ENCODE measurements at places on chromosomes 1 and 21.

DNA sequence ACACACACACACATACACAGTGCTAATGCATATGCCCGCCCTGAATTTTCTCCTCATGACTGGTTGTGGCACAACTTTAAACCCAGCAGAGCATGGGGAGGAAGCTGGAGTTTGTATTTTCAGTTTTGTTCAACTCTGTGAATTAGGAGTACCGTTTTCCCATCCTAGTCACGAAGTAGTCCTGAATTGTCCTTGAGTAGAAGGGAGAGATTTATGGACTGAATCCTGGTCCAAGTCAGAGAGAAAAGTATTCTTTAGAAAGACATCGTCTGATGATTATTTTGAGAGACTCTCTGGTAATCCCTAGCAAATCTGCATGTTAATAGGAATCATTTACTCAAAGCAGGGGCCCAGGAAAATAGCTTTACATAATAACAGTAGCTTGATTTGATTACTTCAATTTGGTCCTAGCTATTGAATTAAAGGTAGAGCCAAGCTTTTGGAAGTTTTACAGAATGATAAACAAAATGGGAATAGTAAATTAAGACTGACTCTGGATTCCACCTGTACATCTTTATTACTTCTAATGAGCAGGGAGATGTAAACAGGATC, 60.5 kb upstream of the OLIG2 start:
- no peak for DNase-seq

GRCh38 chr1:47774986-47775834, 222.0 kb downstream of the TRABD2B start:
- no peak for DNase-seq

DNA sequence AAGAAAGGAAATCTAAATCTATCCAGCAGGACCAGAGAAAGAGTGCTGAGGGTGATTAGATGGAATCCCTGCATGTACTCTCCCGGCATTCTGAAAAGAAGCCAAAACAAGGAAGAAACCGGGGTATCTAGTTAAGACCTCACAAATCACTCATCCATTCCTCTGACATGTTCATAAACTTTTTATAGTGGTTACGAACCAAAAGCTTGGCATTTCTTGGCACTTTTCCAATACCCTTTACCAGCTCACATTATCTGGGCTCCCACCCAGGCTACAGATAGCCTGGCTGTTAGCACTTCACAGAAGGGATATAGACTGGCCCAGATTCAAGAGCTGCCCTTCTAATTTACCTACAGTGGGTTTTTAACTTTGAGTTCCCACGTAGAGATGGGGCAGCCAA, 1.8 kb upstream of the C1orf74 start:
- DNase-seq: no peak

DNA sequence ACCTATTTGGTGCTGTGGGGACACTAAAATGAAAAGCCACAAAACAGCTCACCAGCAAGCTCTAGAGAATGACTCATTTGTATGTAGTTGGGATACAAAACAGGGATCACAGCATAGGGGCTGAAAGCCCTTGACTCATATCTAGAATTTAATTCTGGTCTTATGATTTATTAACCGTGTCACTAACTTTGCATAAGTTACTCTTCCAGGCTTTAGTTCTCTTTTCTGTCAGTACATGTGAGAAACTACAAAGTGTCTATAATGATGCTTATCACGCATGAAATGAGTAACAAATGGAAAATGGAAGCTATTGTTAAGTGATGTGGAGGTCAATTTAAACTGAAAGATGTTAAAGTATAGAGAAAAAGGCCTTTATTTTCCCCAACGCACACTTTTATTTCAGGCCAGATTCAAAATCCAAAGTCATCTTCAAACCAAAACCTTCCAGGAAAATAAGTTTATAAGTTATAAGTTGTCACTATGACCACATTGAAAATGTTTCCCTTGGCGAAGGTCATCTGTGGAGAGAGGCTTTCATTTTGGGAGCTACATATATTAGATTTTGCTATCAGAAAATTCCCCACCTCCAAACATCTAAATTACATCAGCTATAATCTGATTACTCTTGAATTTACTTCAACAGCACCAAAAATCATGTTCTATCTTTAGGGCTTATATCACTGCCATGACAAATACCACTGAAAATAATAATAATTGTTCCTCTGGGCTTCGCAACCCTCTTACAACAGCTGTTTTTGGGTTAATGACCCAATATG, 430.5 kb downstream of the MRPL39 start:
- DNase-seq: no peak

DNA sequence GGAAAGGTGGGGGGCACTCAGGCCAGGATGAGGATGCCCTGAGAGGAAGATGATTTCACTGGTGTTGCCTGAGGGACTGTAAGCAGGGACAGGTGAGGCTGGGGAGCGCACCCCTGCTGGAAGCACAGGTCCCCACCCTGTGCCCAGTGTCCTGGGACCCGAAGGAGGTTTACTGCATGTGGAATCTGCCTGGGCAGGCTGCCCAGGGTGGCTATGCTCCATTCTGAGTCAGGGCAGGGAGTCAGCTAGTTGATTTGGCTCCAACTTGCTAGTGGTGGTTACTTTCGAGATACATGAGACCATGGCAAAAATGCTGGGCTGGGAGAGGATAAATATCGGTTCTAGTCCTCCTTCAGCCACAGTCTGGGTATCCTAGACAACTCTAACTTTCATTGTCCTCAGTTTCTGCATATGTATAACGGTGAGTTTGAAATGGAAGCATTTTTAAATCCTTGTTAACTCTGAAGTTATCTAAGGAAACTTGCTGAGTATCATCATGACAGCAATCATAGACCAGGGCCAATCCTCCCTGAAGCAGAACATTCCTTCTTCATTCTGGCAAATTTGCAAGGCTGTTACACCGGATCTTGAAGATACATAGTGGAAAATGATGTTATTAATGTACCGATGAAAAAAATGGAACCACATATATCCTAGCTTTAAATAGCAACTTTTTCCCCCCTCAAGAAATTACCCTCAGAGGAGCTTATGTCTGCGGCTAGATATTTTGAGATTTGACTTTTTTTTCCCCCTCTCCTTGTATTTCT, 7.7 kb downstream of the TLR5 start:
- no peak for DNase-seq

DNA sequence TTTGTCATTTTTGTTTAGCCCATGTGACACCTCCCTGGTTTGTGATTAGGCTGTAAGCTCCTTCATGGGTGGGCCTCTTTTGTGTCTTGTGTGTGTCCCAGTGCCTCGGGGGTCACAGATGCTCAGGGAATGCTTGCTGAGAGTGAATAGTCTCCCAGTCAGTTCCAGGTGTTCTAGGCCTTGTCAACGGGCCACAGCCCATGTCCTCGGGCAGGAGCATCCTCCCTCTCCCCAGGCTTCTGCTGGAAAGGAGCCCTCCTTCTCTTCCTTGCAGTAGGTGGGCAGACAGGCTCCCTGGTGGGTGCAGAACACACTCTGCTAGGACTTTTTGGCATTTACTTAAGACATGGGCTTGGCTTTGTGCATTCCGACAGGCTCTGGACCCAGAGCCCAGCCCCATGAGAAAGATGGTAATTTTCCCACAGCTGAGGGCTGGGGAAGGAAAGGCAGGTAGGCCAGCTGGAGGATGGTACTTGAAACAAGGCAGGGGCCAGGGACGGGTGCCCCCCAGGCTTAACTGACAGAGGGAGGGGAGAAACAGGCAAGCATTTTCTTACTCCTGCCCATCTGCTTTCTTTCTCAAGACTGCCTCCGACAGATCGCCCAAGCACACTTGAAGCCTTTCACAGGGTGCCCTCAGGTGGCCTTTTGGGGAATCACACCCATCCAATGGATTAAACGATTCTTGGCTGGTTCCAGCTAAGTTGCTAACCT, 7.1 kb upstream of the CPLANE2 start:
- peak; percentile 55 for DNase-seq

- no peak for DNase-seq
Measured at GRCh38 chr1:155835548-155835947, 21.5 kb downstream of the GON4L start.

DNA sequence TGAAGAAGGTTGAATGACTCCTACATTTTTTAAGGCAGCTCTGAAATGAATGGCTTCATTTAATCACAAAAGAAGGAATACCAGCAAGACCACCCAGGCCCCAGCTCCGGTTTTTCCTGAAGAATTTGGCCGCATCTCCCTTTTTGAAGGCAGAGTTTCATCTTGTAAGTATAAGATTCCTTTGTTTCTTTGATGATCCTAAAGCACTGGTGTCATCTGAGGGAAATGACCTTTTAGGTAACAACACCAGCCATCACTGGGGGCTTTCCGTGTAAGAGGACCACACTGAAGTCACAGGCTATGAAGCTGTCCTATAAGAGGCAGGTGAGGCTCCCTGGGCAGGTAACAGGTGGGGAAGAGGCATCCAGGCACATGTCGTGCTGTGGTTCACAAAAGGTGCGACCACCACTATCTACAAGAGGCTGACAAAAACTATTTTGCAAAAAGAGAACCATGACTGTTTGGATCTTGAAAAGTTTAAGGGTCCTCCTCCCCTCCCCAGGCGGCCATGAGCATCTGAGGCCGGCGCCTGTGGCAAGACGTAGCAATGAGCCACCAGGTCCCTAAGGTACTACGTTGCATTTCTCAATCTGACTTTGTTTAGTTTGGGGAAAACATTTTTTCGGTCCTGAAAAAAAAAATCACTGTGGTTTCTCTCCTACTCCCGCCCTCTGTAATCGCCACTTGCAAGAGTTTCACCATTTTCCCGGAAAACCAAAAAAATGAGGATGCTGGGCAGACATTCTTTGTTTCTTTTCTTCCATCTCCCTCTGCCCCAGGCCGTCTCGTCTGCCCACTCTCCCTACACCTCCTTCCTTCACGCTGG, 46.3 kb upstream of the IRF2BP2 start:
- DNase-seq: no peak

- DNase-seq: no peak
Measured at GRCh38 chr1:68085752-68086151, 35.3 kb upstream of the DIRAS3 start.

- DNase-seq: no peak
Measured at GRCh38 chr1:53545663-53546408, 86.6 kb downstream of the DMRTB1 start.
